Bone marrow (tissue), 2 donors: ENCODE measurements at places on chromosomes 1 and 21.

DNA sequence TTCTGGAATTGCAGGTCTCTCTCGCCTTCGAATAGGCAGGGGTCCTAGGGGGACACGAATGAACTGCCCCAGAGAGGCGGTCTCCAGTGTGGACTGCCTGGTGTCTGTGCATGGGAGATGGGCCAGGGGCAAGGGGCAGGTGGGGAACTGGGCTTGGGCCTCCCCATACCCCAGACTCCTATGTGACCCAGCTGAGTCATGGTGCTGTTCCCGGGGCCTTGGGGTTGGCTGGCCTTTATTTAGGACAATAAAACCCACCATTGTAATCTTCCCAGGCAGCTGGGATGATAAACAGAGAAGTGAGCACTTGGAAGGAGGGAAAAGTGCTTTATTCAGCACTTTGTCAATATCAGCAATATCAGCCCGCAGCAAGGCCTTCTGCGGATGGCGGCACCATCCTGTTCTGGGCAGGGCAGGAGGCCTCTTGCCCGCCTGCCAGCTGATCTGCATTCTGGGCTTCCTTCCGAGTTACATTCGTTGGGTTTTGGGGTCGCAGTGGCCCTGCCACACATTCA lies 209.0 kb upstream of the TMEM51 start:
- no peak for DNase-seq

DNA sequence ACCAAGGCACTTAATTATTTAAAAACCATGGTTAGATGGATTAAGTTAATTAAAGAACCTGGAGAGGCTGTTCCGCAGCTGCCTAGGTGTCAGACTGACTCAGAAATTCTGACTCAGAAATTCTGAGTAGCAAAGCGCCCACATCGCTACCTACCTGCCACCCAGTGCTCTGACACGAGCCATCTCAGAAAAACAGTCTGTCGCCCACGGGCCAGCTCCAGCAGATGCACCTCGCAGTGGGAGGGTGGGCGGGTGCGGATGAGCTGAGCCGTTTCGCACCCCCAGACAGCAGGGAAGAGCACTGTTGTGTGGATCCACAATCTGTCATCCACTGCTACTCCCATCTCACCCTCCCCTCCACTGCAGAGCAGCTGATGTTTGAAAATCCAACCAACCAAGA lies 13.5 kb downstream of the KCNK1 start:
- DNase-seq, result no peak

GRCh38 chr21:34037009-34037795 lies 36.2 kb upstream of the MRPS6 start:
- DNase-seq, result no peak

GRCh38 chr21:23639721-23640120 lies 1967.6 kb downstream of the MRPL39 start:
- no peak for DNase-seq

- no peak for DNase-seq
Measured at GRCh38 chr1:159132271-159132881, 39.0 kb upstream of the CADM3 start.

DNA sequence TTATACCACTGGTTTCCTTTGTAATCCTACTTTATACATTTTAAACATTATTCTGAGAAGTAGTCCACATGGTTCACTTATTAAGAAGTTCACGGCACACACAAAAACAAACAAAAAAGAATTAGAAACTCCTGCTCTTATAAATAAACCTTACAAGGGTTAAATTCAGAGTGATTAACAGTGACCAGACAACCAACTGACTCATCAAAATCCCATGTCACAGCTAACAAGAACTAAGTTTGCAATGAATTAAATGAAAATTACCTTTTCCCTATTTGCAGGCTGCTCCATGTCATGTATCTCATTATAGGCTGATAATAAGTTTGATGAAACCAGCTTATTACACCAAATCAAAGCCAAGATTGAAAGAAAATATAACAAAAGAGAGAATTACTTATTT lies 77.5 kb downstream of the PUM1 start:
- DNase-seq, result no peak

- peak; percentile 12 for DNase-seq
Measured at GRCh38 chr1:158257888-158258287, 3.7 kb downstream of the CD1A start.

DNA sequence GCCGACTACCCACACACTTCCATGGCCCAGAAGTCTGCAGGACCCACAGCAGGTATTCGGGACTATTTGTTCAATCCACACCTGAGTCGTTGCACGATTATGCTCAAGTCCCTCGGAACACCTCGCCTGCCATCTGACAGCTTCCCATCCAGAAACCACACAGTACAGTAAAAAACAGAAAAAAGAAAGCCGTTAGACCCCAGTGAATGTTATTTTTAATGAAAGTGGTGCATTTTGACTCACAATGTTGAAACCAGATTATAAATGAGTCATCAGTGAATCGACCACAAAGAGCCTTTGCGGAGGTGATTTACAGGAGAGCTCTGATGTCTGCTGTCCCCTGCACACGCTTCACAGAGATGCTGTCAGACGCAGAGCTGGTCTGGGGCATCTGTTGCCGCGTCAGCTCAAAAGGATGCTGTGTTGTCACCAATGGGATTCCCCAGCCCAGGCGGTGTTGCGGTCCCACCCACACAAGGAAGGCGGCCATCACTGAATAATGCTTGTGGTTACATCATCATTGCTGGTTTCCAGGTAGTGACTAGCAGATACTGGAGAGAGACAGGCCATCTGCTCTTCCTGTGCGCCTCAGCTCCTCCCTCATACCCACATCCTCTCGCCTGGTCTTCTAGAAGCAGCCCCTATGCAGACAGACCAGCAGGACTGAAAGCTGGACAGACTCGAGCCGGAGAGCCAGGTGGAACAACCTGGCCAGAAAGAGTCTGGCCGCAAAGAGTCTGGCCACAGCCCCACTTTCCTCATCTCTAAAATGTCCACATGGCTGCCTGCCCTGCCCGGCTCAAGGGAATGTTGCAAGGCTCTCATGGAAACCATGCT lies 116.8 kb downstream of the TOMM20 start:
- peak; percentile 81 for DNase-seq

DNA sequence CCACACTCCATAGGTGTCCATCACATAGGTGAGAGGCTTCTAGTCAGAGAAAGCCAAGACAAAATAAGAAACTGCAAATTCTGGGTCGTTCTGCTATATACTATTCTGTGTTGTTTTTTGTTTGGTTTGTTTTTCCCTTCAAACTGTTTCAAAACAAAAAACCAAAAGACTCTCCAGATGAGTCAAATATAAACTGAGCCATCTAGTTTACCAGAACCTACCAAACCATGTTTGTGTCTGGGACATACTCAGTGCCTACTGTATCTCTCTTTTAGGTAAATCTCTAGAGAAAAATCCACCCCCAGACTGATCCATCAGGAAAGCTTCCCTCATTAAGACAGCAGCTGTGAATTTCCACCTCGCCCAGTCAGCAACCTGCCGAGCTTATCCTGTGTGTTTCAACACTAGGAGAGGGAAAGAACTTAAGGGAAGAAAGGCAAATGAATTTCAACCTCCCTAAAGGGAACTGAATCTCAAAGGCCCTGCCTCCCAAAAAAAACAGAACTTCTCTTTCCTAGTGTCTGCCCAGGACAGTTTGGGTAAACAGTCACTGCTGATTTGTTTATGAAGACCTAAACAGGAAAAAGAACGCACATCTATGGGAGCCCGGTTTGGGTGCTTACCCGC lies 17.2 kb downstream of the PPT1 start:
- no peak for DNase-seq

GRCh38 chr1:50570066-50570468 lies 146.8 kb upstream of the DMRTA2 start:
- no peak for DNase-seq

DNA sequence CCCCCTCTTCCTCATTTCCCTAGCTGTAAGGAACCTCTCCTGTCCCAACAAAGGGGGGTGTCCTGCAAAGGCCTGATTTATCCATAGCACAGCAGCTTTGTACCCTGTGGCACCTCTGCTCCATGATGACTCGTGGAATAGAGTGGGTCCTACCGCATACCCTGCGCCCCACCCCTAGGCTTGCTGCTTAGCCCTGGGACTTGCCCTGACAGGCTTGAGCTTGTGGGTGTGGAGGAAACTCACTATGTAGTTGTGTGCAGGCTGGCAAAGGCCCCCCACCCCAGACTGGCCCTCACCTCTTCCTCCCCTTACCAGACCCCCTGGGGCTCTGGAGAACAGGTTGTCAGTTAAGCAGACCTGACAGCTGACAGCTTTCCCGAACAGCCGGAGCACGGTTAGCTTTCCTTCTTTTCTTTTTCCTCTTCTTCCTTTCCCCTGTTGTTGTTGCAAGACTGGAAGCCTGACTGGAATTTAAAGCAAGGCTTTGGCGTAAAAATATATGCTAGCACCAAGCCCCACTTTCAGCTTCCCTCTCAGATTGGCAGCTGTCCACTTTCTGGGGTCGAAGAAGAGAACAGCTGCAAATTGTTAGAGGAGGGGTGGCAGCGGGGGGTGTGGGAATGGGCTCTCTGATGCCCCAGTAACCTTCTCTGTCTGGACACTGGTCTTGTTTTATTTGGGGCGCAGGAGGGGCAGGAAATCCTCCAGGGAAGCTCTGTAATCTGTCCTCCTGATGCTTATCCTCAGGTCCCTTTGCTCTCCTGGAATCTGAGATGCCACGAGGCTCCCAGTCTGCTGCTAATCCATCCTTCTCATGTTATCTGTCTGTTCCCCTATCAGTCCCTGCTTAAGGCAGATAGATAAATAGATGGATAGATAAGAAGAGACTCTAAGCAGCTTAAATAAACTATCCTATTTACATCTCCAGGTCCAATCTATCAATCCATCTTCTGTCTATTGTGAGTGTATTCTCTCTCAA lies 134.6 kb downstream of the BRINP2 start:
- DNase-seq, result no peak

DNA sequence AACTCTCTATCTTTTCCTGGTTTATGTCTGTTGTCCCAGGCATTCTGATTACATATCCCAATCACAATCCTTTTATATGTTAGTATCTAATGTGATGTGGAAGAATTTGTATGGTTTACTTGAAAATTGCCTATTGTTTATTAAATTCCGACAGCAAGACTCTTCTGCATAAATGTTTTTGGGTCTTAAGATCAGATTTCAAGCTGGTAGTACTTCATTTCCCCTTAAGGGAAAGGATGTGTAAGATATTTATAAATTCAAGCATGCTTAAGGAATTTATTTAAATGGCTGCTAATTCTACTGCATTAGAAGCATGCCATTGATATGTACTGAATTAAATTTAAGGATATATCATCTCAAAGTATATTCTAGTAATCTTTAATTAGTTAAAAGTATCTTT lies 20.4 kb upstream of the GPR88 start:
- DNase-seq, result no peak

GRCh38 chr1:228850141-228851100 lies 115.1 kb downstream of the RHOU start:
- no peak for DNase-seq

DNA sequence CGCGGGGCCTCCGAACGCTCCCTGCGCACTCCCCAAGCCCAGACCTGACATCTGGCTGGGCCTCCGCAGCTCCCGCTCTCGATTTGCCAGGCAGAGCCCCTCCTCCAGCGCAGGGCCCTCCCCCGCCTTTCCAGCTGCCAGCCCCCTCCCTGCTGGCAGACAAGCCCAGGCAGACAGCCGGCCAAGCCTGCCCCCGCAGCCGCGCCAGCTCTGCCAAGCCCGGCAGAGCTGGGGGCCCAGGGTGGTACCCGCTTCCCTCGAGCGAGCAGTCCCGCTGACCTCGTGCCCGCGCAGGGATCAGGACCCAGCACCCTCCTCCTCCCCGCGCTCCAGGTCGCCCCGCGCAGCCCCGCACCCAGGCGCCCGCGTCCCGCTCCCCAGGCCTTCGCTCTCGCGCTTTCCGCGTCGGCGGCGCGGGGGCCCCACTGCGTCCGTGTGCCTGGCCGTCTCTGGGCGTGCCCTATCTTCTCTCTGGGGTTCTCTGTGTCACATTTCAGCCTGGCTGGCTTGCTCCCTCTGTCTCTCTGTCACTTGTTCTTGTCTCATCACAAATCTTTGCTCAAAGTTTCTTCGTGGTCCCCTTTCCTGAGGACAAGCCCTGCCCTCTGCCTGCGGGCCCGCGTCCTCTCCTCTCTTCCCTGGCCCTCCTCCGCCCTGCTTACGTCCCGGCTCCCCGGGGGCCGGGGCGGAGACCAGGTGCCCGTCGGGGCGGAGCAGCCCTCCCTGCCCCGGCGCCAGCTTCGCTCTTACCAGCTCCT lies 580 bp downstream of the INKA2 start:
- no peak for DNase-seq

- DNase-seq, result no peak
Measured at GRCh38 chr1:156550346-156550745, 22.0 kb downstream of the IQGAP3 start.

DNA sequence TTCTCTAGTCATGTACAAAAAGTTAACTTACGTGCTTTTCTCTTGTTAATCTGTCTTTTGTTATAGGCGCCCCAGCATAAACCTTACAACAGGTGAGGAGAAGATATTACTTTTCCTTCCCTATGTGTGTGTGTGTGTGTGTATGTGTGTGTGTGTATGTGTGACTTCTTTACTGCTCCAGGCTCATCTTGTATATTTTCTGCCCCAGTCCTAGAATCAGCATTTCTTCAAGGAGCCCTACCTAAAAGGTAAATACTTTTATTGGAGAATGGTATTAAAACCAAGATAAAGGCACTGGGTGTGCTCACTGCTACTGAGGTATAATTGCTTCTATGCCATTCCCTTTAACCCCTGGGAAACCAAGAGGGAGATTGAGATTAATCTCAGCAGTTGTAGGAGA lies 129.8 kb downstream of the PLPPR5 start:
- no peak for DNase-seq

DNA sequence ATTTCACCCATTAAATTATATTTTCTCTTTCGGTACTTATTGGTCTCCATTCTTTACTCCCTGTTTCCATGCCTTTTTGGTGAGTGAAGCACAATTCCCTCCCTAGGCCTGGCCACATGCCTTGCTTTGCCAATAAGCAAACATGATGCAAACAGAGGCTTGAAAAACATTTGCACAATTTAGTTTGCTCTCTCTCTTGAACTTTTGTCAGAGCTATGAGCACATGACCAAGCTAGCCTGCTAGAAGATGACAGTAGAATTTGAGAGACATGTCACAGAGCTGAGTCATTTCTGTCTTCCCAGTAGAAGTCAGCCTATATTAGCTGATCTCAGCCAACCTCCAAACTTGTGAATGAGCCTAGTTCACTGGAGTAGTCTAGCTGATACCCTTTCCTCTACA lies 24.6 kb downstream of the ANGPTL3 start:
- DNase-seq, result no peak

DNA sequence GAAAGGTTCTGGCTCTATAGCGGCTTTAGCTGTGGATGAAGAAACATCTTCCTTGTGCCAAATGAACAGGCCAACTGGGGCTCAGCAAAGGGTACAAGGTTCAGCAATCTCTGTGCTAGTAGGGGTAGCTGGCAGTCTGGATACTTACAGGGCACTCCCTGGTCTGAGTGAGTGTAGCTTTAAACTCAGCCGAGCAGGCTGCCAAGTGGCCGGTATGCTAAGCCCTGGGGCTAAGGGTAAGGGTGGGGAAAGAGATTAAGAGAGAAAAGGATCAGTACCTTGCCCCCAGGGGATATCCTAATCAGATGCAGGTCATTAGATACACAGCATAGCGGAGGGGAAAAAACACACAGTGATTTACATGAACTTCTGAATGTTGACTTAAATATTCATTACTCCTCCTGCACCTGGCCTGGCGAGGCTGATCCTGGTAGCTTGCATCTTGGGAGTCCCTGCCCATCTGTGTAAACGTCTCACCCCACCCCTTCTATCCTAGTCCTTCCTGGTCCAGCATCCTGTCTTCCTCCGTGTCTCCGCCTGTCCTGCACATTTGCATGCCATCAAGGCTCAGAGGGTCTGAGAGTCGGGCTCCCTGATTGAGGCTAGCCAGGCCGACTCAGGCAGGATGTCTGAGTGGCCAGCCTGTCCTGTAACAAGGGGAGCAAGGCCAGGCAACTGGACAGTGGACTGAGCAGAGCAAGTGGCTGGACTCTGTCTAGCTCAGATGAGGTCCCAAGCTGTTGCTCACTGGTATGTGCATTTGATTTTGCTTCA lies 39.5 kb upstream of the CNTN2 start:
- DNase-seq, result no peak
